ENCODE measurements at places on chromosomes 6 and 20.

GRCh38 chr6:162090734-162091133, 636.8 kb downstream of the PRKN start:
- no peak for DNase-seq

- no peak for DNase-seq
Observed at GRCh38 chr20:31573555-31574321, 31.4 kb upstream of the ID1 start.

DNA sequence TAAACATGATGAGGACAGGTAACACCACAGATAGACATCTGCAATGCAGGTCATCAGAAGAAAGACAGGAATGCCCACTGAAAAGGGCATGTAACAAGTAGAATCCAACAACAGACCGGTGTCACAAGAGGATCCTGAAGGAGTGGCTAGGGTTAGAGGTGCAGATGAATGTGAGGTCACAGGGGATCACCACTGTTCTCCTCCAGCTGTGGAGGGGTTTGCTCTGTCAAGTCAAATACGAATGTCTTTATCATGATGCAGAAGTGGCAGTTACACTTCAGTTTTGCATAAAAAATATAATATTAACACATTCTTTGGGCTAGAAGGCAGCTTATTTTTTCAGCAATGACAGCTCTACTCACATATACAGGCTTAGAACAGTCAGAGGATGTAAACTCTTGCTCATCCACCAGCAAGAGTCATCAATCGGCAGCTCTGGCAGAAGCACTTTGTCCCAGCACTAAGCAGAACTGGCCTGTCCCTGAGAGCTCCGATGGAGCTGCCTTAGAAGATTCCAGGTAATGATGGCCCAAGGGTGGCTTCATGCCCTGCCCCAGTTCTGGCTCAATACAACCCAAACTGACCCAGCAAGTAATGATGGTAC, 130.4 kb upstream of the TRAF3IP2 start:
- no peak for DNase-seq

DNA sequence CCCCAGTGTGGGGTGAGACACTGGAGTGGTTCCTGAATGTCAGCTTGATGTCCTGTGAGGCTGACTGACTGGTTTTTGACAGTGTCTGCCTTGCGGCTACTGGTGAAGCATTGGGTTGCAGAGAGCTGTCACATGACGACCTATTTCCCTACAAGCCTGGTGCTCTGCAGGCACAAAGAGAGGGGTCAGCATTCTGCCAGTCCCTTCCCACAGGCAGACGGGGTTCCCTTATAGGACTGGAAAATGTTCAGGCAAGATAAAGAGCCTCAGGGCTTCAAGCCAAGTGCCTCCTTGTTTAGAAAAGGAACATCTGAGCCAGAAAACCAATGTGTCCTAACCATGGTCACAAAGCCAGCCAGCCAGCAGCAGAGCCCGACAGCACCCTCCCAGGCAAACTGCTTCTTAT, 11.0 kb downstream of the LY86 start:
- no peak for DNase-seq

DNA sequence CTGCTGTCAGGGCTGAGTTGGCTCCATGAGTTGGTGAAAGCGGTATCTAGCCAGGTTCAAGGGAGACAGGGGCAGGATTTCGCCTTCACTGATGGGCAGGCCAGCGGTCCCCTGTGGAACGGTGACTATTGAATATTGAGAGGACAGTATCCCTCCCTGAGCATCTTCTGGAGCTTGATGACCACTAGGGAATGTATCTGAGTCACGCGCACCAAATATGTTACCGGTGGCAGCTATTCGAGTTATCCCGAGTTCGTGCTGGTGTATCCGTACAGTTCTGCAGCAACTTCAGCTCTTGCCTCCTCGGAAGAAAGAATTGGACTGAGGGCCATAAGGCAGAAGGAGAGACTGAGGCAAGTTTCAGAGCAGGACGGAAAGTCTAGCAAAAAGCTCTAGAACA, 24.8 kb downstream of the MTHFD1L start:
- no peak for DNase-seq

DNA sequence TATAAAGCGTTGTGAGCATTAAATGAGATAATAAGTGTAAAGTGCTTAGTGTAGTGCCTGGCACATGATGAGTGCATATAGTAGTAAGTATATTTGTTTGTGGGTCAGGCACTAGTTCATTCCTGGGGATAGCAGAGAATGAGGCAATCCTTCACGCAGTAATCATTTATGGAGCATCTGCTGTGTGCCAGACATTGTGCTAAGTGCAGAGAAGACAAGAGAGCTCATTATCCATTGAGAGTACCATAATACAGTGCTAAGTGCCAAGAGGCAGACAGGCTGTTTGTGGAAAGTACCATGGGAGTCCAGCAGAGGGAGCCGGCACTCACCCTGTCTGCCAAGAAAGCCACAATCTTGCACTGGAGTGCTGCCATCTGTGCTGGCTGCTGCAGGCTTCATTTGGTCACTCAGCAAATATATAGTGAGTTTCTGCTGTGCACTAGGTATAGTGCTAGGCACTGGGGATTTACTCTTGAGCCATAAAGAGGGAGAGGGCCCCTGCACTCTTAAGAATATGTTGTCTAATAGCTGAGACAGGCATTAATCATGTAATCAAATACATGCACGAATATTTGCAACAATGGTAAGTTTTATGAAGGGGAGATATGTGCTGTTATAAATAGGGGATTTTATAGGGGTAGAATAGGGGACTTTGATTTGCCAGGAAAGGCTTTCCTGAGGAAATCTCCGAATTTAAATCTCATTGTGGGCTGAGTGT, 12.9 kb upstream of the MROH8 start:
- DNase-seq = peak; percentile 51

GRCh38 chr20:58642441-58642840, 8.6 kb upstream of the STX16 start:
- DNase-seq = no peak

DNA sequence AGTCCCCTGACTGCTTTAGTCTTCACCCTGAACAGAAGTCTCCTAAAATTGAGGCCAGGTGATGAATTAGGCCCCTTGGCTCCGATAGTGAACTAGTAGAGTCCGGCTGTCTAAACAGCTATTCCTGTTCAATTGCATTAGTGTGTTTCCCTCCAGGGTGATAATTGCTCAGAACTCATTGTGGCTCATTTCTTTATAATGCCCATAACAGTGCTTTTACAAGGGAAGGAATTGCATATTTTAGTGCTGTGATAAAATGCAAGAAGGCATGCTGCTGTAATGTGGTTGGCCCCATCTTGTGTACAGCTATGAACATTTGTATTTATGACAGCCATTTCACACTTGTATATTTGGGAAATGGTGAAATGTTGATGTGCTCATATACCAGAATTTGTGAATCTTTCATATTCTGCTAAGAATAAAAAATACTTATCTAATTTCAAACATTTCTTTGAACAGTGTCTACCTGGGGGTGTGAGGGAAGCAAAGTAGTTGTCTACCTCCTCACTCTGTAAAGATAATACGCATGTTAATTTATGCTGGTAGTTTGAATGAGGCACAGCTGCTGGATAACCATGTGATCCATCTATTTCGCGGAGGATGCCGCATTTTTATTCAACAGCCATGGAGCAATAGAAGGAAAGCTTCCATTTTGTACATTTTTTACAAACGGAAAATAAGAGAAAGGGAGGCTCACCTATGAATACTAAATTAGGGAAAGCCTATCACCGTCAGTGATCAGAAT, 451.4 kb downstream of the NKAIN2 start:
- no peak for DNase-seq

DNA sequence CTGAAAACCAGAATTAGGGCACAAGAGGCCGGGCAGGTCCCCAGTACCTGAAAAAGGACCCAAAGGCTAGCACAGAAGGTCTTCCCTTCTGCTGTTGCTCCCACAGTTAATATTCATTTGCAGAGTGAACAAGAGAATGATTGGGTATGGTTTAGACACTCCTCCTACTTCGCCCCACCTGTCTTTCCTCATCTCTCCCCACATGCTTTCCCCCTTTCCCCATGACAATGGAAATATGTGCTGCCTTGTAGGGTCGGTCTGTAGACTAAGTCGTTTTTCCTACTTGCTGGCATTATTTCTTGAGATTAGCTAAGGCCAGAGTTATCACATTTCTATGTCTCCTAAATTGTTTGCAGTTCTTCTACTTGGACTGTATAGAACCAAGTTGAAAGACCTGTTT, 181.9 kb downstream of the PDE7B start:
- DNase-seq = no peak

DNA sequence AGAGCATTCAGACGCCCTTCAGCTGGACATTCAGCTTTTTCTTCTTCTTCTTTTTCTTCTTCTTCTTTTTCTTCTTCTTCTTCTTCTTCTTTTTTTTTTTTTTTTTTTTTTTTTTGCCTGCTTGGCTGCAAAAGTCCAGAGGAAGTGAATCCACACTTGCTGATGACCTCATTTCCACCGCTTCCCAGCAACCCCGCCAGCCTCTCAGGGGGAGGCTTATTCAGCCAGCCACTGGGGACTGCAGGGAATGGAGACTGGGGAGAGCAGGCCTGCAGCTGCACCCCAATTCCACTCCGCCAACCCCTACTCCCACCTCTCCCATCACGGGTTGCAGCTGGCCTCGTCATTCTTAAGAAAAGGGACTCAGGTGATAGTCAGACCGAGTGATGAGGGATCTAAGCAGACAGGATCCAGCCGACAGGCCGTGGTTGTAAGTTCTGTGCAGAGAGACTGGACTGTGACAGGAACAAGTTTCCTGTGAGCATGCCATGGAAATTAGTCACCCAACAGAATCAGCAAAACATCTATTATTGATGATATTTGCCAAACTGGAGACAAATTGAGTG, 59.0 kb upstream of the QKI start:
- no peak for DNase-seq

Data from T-helper 17 cell (primary cell).